ENCODE measurements at places on chromosomes 16 and 17.

- no peak for DNase-seq
Observed at GRCh38 chr16:8168016-8168415, 422.3 kb downstream of the TMEM114 start.

GRCh38 chr16:22861580-22861979, 47.6 kb downstream of the HS3ST2 start:
- no peak for DNase-seq

DNA sequence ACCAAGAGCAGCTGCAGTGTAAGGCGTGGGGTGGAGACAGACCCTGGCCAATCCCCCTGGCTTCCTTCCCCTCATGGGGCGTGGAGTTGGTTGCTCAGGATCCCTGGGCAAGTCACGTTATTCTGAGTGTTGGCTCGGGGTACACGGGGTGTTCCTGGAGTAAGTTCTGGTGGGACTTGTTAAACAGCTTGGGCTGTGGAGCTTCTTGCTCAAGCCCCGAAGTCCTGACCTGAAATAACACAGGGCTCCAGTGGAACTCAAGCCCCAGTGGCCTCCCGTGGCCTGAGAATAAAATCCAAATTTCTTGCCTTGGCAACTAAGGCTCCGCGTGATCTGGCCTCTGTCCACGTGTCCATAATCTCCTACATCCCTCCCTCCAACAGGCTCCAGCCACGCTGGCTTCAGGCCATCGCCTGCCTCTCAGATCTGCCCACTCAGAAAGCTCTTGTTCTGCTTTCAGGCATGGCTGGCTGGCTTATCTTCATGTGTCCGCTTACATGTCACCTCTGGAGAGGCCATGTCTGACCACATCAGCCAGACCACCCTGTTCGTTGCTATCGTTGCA, 49.3 kb upstream of the BCO1 start:
- no peak for DNase-seq

DNA sequence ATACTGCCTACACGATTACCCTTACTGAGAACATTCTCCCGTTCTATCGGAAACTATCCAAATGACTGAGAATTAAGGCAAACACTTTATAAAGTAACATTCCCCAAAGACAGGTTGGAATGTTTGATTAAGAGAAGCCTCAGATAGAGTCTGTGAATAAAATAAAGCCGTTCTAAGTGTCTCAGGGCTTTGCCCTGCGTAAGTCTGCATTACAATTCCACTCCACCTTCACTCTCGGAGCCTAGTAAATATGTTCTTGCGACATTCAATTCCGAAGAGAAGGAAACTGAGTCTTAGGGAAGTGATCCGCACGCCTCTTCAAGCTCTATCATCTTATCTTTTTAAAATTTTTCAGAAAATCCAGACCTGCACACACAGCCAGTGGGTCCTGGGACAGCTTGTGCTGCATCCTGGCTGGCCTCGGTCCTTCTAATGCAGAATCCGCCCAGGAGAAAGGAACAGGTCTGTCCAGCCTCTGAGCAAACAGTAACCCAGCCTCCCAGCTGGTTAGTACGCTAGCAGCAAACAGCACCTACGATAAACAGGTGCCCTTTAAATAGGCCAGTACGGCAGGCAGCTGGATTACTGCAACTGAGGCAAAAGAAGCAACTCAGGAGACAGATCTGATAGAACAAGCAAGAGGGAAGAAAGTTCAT, 254.1 kb upstream of the IRX3 start:
- no peak for DNase-seq

DNA sequence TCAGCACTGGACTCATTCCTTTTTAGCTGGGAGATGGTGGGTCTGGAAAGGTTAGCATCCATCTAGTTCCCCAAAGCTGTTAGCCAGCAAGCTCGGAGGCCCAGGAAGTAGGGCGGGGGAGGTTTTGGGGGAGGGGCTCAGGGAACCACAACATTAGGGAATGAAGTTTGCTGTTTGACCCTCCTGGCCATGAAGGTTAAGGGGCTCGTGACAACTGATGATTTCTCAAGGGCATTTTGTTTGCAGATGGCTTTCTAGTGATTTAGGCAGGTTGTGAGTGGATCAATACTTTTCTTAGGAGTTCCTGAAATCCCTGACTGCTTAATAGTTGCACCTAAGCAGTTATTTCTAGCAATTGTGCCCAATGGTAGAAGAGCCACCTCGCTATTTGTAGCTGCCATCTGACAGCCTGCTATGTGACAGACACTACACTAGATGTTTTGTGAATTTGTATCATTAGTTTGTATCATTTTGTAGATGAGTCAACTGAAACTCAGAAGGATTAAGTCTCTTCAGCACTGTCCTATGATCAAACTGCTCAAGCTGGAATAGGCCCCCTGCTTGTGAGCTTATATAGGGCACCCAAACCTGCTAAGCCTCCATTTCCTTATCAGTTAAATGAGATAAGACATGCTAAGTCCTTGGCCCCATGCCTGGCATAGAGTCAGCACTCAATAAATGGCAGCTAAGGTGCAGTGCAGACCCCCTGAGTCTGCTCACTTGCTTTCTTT, 146.4 kb downstream of the IRX3 start:
- no peak for DNase-seq

DNA sequence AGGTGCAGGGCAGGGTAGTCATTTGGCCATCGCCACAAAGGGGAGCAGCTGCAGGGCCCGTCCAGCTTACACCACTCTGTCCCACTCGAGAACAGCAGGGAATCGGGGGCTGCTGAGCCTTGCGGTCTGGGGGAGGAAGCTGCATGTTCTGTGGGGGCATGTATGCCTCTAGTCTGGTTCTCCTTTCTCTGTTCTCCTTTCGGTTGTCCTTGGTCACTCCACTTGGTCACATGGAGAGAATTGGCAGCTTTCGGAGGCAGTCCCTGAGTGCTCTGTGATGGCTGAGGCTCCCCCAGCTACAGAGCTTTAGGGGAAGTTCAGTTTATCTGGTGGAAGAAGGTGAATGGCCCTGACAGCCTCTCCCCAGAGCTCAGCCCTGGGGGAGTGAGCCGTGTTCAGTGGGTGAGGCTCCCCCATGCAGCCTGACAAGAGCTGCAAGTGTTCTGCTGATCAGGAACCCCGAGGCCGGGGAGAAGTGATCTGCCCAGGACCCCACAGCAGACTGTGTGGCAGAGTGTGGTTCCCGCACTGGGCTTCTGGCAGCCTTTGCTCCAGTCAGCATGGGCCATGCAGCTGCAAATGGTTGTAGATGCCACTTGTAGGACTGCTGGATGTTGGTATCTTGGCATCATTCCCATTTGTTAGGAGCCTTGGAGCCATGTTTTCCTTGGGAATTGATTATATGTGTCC, 22.3 kb upstream of the SMPD3 start:
- no peak for DNase-seq

- no peak for DNase-seq
Observed at GRCh38 chr17:81834831-81835267, at the start of gene PPP1R27. PPP1R27 (minus strand) TSS chr17:81835050; CDS start chr17:81834953, 97 bp downstream.

DNA sequence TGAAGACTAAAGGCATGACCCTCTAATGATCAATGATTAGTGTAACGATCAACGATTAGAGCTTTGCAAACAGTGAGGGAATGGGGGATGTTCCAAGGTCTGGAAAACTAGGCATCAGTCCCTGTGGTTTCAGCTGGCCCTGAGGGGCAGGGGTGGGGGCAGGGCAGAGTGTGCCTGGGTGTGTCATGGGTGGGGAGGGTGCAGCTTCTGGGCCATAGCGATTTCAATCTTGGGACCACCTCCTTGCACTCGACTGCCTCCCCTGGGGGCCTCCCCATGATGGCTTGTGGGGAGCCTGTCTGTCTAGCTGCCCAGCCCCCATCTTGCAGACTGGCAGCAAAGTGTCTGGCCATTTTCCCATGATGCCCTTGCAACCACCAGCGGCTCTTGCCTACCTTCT, 8.4 kb downstream of the TAC4 start:
- no peak for DNase-seq

- no peak for DNase-seq
Observed at GRCh38 chr16:75111514-75111940, 5.1 kb downstream of the LDHD start.

DNA sequence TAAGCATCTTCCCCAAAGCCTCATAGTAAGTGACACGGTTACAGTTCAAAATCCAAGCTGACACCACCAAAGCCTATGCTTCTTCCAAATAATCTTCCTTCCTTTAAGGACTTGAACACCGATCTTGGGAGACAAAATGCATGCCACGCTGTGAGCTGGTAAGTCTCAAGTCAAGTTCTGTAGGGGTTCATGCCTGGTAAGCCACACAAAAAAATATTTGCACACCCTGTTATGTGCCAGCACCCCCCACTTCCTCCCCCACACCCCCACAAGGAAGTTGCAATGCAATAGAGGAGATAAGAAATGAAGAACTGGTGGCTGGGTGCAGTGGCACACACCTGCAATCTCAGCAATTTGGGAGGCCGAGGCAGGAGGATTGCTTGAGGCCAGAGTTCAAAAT, 5.6 kb downstream of the NOG start:
- DNase-seq, result no peak

DNA sequence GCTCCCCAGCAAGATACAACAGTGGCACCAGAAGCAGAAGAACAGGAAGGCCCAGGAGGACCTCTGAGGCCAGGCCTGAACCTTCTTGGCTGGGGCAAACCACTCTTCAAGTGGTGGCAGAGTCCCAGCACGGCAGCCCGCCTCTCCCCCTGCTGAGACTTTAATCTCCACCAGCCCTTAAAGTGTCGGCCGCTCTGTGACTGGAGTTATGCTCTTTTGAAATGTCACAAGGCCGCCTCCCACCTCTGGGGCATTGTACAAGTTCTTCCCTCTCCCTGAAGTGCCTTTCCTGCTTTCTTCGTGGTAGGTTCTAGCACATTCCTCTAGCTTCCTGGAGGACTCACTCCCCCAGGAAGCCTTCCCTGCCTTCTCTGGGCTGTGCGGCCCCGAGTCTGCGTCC, 11.9 kb downstream of the CES3 start:
- DNase-seq, result no peak

- no peak for DNase-seq
Observed at GRCh38 chr16:24367186-24367710, 111.1 kb downstream of the CACNG3 start.

DNA sequence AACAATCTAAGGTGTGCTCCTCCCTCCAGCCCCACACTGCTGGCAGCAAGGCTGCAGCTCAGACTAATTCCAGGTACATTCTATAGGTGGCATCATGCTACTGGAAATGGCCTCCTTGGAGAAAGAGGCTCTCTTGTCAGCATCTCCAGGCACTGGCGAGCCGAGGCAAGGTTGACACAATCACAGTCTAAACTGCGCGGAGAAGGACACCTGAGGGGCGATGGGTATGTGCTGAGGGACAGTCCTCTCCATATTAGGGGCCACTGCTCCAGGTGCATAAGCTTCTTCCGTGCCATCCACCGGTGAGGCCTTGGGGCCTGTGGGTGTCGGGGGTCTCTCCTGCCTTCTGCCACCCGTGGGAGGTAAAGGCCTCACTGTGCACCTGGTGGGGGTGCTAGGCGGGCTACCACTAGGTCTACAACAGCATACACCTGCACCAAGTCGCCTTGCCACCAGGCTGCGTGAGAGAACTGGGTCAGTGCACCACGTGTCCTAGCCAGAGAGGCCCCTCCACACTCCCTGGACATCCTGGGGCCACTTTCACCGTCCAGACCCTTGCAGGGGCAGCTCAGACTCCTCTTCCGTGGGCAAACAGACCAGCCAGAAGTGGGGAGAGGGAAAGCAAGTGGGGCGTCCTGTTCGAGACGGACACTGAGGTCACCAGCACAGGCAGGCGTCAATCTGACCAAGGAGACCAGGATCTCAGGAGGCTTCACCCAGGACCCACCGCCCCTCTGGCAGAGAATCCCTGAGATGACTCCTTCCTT, 12.1 kb upstream of the CBX8 start:
- no peak for DNase-seq

DNA sequence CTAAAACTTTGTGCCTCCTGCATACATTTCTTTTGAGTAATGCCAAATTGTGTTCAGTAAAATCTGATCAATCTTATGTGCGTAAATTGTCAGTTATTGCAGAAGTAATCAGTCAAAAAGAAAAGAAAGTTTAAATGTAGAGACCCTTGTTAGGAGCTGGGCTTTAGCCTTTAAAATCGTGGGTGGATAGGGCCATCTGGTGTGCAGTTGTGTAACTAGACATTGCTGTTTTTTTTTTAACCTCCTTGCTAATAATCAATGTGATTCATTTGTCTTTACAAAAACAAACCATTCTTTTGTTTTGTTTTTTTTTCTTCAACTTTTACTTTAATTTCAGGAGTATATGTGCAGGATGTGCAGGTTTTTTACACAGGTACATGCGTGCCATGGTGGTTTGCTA, 5.3 kb upstream of the WWOX start:
- DNase-seq, result no peak
